ENCODE measurements at places on chromosomes 5 and 9.

DNA sequence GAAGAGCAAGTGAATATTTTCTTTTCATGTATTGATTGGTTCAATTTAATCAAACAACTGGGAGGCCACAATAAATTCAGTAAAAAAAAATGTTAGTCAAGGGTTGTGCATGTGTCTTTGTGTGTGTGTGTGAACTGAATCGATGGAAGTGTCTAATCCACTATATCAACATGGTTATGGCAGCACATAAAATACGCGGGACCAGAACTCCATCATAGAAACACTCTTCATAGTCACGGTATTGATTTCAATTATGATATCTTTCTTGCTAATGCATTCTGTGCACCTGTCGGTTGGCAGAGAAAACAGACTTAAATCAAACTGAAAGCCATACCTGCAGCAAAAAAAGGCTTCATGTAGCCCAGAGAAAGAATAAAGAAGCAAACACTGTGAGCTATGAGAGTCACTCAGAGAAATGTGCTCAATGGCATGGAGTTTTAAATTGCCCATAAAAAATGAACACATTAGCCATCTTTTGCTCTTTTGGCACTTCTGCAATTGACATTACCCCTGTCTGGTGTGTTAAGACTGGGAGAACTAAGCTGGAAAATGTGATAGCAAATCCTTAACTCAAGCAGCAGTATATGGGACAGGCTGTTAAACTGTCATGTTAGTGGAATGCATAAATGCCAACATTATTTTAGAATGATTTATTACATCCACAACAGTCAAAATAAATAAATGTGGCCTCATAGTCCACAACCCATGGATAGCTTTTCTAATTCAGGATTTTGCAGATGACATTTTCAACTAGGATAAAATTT, 642.4 kb upstream of the C9orf72 start:
- no peak for DNase-seq

- no peak for DNase-seq
These were observed 88.5 kb upstream of the TXNDC8 start for GRCh38 chr9:110426052-110426709.

DNA sequence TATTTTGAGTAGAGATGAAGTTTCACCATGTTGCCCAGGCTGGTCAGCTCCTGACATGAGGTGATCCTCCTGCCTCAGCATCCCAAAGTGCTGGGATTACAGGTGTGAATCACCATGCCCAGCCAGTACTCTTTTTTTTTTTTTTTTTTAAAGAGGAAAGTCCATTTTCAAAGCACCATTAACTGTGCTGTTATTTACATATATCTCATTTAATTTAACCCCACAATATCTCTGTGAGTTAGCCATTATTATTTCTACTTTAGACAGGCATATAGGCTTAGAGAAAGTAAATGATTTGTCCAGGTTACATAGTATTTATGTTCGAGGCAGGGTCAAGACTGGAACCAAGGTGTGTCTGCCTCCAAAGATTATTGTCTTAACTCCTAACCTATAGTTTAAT, 50.7 kb downstream of the ATG10 start:
- DNase-seq, result no peak

DNA sequence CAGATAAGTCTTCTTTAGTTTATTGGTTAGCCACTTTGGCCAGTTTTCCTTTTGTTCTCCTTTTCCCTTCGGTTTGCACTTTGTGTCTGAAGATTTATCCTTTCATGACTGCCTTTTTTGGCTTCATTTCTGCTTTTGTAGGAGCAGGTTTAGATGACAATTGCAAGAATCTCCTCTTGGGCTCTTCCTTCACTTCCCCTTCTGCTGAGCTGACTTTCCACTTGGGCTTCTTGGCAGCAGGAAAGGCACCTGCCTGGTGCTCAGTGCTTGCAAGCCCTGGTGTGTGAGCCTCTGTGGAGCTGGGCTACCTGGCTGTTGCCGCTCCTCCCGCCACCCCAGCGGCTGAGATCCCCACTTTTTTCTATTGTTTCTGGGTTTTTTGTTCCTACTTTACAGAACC, 7.3 kb downstream of the CCDC112 start:
- no peak for DNase-seq

DNA sequence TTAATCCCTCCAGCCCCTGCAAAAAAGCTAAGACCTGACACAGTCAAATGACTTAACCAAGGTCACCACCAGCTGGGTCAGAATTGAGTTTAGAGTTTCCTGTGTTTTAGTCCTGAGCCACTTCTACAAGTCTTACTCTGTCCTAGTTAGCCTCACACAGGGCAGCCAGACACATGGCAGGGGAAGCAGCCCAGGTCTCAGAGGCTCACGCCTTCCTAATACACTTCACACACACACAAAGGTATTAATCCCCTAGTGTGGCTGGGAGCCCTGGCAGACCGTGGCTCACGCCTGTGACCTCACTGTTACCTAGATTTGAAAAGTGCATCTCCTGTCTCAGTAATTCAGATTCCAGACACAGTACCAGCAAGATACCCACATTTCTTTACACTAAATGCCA, 77.4 kb upstream of the WWC1 start:
- DNase-seq, result no peak

DNA sequence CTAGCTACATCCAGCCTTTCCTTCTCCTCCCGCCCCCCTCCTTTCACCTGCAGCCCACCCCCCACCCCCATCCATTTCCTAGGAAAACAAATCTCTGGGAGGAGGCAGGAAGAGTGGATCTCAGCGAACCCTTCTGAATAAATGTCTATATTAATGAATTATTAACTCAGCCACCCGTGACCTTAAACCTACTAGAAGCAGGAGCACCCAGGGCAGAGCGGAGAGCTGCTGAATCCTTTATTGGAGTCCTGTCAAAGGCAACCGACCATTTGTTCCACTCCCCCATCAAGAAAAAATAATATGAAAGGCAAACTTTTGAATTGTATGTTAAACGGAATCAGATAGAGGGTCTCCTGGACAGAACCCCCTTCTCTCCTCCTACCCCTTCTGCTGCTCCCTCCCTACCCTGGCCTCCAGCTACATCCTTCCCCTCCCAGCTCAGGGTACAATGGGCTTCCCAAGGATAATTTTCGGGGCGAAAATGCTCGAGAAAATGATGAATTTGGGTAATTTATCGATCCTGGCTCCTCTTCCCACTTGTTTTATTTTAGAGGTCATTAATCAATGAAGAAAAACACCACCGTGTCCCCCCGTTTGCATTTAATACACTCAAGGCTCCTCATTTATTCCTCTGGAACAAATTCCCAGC, 3.3 kb upstream of the PRDM6 start:
- no peak for DNase-seq

DNA sequence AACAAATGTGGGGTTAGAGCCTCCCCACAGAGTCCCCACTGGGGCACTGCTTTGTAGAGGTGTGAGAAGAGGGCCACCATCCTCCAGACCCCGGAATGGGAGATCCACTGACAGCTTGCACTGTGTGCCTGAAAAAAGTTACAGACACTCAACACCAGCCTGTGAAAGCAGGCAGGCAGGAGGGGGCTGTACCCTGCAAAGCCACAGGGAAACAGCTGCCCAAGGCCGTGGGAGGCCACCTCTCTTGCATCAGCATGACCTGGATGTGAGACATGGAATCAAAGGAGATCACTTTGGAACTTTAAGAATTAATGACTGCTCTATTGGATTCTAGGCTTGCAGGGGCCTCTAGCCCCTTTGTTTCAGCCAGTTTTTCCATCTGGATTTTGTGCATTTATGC, 782.3 kb downstream of the BRINP1 start:
- no peak for DNase-seq

- no peak for DNase-seq
These were observed 59.4 kb downstream of the DAP start for GRCh38 chr5:10701567-10702039.

- no peak for DNase-seq
These were observed 216.7 kb downstream of the MLLT3 start for GRCh38 chr9:20405616-20406015.

DNA sequence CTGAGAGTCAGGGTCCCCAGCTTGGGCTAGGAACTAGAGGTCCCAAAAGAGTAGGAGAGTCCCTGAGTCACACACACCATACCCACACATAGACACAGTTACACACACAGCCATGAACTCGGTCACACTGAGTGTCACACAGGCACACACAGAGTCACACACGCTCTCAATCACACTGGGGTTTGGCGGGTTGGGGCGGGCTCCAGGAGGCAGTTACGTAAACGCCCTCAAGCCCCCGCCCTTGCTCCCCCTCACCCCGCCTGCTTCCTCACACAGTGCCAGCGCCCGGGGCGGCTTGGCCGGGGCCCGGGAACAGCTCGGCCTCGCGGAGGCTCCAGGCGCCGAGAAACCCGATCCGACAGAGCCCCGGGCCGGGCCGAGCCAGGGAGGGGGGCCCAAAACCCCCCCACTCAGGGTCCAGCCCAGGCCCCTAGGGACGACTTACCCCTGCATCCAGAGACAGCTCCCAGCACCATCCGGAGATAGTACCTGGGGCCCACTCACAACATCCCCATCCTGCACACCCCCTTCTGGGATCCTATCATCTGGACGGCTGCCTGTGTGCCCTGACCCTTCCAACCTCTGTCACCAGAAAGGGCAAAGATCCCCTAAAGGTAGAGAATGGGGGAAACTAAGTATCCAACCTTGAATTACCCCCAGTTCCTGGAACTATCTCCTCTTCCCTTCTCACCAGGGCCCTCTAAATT, 3.5 kb upstream of the CNTFR start:
- no peak for DNase-seq

- no peak for DNase-seq
These were observed 115.9 kb downstream of the GNAQ start for GRCh38 chr9:77915744-77916143.

DNA sequence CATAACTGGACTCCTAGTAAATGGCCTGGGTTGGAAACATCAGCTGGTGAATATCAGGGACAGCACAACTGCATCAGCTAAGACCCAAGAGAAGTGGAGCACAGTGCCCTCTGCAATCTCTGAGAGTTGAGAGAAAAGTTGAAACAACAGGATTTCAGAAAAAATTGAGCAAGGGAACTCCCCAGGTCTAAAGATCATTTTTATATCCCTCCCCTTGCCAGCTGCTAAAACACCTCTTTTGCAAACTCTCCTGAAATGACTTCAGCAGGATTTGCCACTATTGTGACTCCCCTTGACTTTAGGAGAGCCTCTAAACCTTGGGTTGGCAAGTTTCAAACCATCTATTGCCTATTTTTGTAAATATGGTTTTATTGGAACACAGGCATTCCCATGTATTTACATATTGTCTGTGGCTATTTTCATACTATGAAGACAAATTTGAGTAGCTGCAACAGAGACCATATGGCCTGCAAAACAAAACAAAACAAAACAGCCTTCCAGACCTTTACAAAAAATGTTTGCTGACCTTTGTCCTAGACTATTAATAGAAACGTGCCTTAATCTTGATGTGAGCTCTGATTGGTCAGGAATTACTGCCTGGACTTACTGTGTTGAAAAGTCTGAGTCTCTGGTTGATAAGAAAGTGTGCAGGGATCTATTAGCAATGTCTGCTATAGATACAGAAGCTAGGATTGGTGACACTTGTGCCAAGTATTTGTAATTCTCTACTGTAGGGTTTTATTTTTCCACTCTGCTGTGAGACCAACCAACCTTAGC, 37.7 kb upstream of the PLPPR1 start:
- no peak for DNase-seq

DNA sequence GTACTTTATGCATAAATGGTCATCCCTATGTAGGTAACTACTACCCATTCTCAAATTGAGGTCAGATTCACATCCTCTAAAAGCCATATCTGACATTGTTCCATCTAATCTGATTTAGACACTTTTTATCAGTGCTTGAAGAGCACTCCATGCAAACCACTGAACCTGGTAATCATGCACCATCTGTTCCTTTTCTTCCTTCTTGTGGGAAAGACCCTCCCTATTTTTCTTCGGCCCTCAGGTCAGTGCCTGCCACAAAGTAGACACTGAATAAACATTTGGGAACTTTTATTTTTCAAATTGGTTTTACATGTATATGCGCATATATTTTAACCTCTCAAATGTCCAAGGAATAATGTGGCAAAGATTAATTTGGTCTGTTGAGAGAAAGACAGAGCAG, 26.0 kb upstream of the PDE4D start:
- DNase-seq, result no peak

- no peak for DNase-seq
These were observed 3.8 kb downstream of the ZNF622 start for GRCh38 chr5:16461782-16462181.

DNA sequence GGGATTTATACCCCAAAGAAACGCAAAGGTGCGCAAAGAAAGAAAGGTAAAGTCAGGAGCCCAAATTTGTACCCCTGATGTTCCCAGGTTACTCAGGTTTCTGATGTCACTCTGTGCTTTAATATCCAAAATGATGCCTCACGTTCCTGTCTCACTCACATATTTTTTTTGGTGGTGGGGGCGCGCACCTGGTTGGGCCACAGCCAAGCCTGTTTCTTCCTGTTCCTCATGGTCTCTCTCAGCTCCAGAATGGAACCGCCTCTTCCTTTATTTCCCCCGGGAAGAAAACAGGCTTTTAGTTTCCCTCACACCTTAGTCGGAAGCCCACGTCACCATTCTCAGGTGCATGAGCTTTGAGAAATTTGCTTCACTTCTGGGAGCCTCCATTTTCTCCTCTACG, 118.3 kb upstream of the BOD1 start:
- no peak for DNase-seq

GRCh38 chr5:173247510-173247909, 12.5 kb upstream of the NKX2-5 start:
- no peak for DNase-seq

- DNase-seq, result no peak
These were observed 783 bp upstream of the ZFR start for GRCh38 chr5:32445287-32445758.

- no peak for DNase-seq
These were observed 2.1 kb downstream of the DHX29 start for GRCh38 chr5:55305345-55305744.

DNA sequence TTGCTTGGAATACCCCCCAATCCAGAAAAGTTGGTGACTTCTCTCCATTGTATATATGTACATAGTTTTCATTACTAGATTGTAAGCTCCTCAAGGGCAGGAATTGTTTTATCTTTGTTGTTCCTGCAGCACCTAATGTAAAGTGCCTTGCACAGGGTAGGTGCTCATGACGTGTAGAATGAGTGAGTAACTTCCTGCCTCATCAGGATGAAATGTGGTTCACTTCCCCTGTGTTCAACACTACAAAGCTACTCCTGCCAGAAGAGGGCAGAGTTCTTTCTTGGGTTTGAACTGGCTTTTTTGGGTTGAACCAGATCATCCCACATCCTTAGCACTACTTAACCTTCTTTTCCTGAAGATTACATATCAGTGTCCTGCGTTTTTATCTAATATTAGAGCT, 23.9 kb downstream of the GTF3C4 start:
- DNase-seq, result no peak

GRCh38 chr9:15542624-15543023, 10.2 kb upstream of the CCDC171 start:
- DNase-seq, result no peak

DNA sequence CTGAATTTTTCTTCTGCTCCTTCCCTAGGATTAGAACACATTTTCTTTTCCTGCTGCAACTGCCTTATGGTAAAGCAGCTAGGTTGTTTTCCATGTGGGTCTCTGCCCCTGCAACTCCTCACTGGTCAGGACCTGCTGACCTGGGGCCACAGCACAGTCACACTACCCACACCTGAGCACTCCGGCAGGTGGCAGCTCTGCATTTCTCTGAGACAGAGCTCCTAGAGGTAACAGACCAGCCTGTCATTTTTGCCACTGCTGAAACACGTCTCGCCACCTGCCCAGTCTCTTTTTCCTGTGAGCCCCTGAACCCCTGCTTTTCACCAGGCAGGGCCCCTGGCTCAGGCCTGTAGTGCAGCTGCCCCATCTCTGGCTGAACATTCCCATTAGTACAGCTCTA, 609.6 kb downstream of the HINT1 start:
- no peak for DNase-seq

All from stimulated activated CD4-positive, alpha-beta T cell treated with anti-CD3 and anti-CD28 coated beads, TNF-alpha, amount 100 ng/mL, for 1 hour (primary cell).